ENCODE measurements at places on chromosomes 12 and 14.

DNA sequence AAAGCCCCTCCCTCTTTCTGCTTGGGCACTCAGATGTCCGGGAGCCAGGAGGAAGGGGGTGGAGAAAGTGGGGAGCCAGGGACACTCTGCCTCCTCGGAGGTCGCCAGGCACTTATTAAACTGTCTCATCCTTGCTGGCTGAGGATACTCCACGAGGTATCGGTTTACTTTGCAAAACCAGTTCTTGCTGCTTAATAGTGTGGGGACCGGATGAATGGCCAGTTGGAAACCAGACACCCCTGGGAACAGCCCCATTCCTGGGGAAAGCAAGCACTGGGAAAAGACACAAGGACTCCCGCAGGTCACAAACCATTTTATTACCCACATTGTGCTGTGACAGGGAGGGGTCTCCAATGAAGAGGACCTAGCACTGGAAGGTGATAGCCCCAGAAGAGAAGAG, 34.2 kb downstream of the CCDC88C start:
- no peak for DNase-seq

GRCh38 chr12:114703060-114703493, 19.1 kb upstream of the TBX3 start:
- DNase-seq, result no peak

GRCh38 chr12:59398164-59398563, 197.7 kb upstream of the SLC16A7 start:
- peak; percentile 26 for DNase-seq

- no peak for DNase-seq
Observed at GRCh38 chr14:43123544-43123943, 1383.5 kb downstream of the FSCB start.

GRCh38 chr14:71372411-71372838, 465.2 kb downstream of the PCNX1 start:
- peak; percentile 92 for DNase-seq

DNA sequence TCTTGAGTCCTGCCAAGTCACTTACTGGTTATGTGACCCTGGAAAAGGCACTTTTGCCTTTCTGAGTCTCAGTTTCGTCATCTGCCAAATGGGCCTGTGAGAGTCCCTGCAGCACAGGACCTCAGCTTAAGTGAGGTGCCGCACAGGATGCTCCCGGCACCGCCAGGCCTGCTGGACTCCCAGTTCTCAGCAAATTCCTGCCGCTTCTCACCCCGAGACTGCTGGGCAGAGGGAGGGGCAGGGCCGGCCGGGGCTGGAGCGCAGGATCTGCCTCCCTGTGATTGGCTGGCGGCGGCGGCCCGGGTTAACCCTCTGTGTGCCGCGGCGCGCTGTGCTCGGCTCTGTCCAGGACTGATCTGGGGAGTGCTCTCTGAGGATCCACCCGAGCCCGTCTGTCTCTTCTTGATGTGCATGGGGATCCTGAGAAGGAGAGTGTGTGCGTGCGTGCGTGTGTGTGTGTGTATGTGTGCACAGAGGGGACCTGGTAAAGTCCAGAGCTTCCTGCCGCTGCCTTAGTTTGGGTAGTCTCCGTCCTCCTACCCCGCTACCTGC, 8.6 kb downstream of the SETD1B start:
- peak; percentile 65 for DNase-seq

GRCh38 chr14:52922656-52923055, 28.2 kb downstream of the FERMT2 start:
- peak; percentile 80 for DNase-seq

DNA sequence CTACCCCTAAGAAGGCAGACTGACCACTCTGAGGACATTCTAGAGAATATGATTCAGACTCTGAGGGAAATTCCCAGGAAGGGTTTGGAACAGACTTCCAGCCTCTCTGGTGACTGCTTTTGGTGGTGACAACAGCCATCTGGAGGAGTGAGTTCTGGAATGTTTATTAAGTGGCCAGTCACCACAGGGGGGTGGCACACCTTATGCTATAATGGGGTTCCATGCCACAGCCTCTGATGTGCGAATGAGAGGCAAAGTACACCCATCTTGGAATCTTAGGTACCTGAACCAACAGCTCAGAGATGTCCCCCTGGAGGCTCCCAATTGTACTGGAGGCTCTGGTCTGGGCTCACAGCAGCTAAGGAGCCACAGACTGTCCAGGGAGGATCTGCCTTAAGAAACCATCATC, 9.5 kb upstream of the TINF2 start:
- peak; percentile 9 for DNase-seq

DNA sequence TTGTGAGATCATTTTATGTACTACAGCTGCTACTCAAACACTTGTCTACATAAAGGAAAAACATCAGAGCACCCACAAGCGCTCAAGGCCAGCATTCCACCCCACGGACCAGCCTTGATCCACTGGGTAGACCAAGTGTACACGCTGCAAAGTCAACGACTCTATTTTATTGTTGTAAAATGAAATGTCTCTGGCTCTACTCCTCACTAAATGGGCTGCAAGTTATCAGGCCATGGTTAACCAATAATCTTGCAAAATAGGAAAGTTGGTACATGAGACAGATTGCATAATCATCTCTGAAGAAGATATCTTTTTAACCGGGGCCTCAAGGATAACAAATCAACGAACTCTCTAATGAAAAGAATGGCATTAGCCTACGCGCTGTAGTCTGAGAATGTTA, 69.9 kb upstream of the FOXN3 start:
- DNase-seq, result peak; percentile 86

DNA sequence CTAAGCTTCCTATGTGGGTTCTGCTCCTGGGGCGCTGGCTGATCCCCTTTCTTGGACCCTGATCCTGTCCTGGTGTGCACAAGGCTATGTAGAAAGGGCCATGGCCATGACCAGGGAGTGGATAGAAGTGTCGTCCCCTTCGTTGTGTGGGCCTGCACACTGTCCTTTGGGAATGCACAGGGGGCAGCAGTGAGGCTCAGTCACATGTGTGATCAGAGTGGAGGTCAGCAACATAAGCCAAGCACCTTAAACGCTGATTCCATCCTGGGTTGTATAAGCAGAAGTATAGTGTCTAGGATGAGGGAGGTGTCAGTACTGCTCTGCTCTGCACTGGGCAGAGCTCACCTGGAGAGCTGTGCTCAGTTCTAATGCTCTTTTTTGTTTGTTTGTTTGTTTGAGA, 48.4 kb downstream of the ESRRB start:
- DNase-seq, result no peak

GRCh38 chr14:89625244-89625713, 208.2 kb upstream of the FOXN3 start:
- no peak for DNase-seq

GRCh38 chr14:34713122-34713680, 1.2 kb downstream of the CFL2 start:
- no peak for DNase-seq

GRCh38 chr12:4421590-4422031, 24.0 kb downstream of the FGF6 start:
- DNase-seq, result peak; percentile 22

- no peak for DNase-seq
Observed at GRCh38 chr12:132393245-132393795, 63.9 kb upstream of the GALNT9 start.

GRCh38 chr14:69043596-69044260, 64.6 kb upstream of the ACTN1 start:
- peak; percentile 59 for DNase-seq

GRCh38 chr12:41950455-41950854, 194.2 kb downstream of the GXYLT1 start:
- no peak for DNase-seq

- DNase-seq, result no peak
Observed at GRCh38 chr12:92485351-92486348, 217.1 kb upstream of the PLEKHG7 start.

- DNase-seq, result no peak
Observed at GRCh38 chr12:131356485-131357184, 354.3 kb upstream of the SFSWAP start.

GRCh38 chr12:50985322-50985721, 33.0 kb downstream of the HIGD1C start:
- peak; percentile 69 for DNase-seq

DNA sequence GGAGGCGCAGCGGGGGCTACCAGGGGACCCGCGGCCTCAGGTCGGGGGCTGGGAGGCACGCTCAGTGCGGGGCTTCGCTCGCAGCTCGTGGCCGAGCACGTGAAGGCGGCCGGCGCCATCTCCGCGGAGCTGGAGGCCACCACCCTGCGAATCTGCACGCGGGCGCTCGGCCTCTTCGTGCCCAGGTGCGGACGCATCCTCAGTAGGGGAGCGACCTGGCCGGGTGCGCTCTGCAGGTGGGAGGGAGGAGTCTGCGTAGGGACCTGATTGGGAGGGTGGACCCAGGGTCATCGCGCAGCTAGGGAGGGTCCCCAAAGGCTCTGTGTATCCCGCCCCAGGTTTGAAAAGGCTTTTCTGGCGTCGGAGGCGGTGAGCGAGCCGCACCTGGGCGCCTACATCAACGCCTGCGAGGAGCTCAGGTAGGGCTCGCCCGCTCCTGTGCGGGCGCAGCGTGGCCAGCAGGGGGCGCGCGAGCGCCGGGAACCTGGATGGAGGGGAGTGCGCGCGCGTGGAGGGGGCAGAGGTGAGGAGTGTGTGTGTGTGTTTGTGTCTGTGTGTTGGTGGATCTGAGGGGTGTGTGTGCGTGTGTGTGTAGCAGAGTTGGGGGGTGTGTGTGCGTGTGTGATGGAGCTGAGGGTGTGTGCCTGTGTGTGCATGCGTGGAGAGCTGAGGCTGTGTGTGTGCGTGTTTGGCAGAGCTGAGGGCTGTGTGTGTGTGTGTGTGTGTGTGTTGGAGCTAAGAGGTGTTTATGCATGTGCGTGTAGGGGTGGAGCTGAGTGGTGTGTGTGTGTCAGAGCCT, 10.3 kb downstream of the EXOC3L4 start:
- peak; percentile 62 for DNase-seq

GRCh38 chr12:130335517-130336392, 1.9 kb upstream of the PIWIL1 start:
- peak; percentile 39 for DNase-seq

DNA sequence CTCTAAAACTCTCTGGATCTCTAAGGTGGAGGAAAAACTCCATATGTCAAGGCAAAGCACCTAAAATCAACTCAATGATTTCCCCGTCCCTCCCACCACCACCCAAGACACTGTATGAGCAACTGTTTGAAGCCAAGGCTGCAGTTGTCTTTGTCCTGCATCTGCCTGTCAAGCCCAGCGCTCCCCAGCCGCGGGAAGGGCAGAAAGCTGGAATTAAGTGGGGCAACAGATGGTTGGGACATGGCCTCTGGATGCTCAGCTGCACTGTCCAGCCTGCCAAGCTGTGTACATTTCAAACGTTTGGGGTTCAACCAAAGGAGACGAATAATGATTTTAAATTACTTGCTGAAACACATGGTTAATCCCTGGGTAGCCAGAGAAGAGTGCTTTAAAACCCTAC, 42.2 kb upstream of the PTGR2 start:
- no peak for DNase-seq

- no peak for DNase-seq
Observed at GRCh38 chr12:109767456-109767855, 53.8 kb downstream of the FAM222A start.
